Mammary epithelial cell (primary cell): ENCODE measurements at places on chromosomes 5 and 9. TPM values are rescaled to one million over a fixed set of nuclear protein-coding genes. Genes with fewer than 3 reads are reported as not detected.

Gene BHMT
- not detected for polyA plus RNA-seq

Gene MZB1
- not detected for polyA plus RNA-seq

Gene CRB2
- polyA plus RNA-seq: not detected

Gene PHAX
- polyA plus RNA-seq: 56.3 TPM

Gene RRAGA
- 141 TPM for polyA plus RNA-seq

Gene PAPPA
- polyA plus RNA-seq: 0.06 TPM

GRCh38 chr5:162664846-162665245, 597.3 kb downstream of the GABRG2 start:
- DNase-seq: no peak

DNA sequence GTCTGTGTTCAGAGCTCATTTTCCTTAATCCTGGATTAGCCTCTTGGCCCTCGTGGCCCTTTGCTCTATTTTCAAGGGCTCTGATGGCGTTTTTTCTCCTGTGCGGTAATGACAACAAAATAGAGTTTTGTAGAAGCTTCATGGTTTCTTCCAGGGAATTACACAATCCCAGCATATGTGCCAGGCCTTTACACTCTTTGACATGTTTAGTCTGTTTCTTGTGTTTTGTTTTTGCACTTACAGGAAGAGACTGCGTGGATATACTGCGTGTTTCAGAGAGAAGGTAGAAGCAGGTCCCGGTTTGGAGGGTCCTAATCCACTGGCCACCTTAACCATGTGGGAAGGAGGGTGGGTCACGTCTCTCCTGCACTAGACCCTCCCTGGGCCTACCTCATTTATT, 400.2 kb upstream of the IRX4 start:
- no peak for DNase-seq

- DNase-seq: no peak
These were observed 6.1 kb downstream of the NPR2 start for GRCh38 chr9:35797311-35798109.

- DNase-seq: peak; percentile 85
These were observed 337.4 kb upstream of the GRIA1 start for GRCh38 chr5:153153086-153153485.

- DNase-seq: no peak
These were observed 177.4 kb downstream of the SLC28A3 start for GRCh38 chr9:84163052-84163650.

- no peak for DNase-seq
These were observed 217.5 kb upstream of the S1PR3 start for GRCh38 chr9:88773627-88774244.

GRCh38 chr5:92944337-92944736, 636.7 kb downstream of the NR2F1-AS1 start:
- DNase-seq: no peak

DNA sequence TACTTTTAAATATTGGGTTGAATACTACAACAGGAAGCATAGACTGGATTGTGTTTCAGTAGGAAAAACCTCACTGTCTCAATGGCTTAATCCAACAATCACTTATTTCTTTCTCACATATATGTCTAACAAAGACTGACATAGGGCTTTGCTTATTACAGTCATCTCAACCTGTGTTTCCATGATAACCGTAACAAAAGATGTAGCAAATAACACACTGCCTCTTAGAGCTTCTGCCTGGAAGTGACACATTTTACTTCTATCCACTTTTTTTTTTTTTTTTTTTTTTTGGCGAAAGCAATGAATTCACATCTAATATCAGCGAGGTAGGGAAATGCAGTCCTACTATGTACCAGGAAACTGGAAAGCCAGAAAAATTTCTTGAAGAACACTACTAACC, 204.9 kb upstream of the CDKN2B start:
- DNase-seq: no peak

DNA sequence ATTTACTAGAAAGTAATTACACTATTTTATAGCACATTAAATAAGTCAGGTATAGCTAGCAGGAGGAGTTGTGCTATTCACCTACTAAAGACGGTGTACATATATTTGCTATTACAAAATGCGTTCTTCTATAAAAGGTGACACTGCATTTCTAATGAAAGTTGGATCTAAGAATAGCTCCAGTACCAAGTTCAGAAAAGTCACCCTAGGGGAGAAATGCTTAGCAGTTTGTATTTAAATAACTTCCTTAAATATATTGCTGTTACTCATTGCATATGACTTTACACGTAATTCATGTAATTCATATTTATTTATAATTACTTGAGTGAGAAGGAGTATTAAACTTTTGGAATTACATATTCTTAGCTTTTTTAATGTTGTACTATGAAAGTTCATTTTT, 7.0 kb upstream of the SUB1 start:
- no peak for DNase-seq

GRCh38 chr9:98811051-98811650, 3.7 kb downstream of the GALNT12 start:
- peak; percentile 88 for DNase-seq

DNA sequence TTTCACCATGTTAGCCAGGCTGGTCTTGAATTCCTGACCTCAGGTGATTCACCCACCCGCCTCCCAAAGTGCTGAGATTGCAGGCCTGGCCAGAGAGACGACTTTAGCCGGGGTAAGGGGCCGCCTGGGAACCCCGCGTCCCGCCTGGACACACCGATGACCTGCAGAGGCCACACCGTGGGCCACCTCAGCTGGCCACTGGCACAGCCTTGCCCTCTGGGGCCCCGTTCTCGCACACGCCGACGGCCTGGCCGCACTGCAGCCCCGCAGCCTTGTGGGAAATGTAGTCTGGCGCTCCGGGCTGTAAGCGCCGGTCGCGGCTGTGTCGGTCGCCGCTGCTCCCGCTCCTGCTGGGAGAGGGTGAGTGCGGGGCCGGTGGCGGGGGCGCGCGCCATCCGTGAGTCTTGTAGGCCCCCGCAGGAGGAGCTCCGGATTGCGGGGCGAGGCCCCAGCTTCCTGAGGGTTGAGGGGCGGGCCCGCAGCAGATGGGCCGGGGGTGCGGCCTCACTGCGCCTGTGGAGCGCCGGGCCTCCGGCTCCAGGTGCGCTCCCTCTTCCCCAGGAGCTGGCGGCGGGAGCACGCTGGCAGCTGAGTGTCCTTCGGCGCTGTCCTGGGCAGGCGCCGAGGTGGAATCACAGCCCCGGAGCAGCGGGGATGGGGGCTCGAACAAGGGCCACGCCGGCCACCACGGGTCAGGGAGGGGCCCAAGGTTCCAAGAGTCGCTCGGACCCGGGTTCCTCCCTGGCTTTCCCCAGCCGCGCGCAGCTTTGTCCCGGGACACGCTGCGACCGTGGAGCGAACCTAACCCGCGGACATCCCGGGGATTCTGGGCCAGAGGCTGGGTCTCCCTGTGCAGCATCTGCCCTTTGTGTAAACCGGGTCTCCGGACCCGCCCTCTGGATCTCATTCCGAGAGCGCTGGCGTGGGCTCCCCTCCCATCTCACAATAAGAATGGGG, at the start of gene ZFP2:
Gene ZFP2, plus strand, starts transcription at position 299 of the 957 bp plus-strand sequence. CDS start 35,401 bp downstream, outside the sequence.
- peak; percentile 59 for DNase-seq

DNA sequence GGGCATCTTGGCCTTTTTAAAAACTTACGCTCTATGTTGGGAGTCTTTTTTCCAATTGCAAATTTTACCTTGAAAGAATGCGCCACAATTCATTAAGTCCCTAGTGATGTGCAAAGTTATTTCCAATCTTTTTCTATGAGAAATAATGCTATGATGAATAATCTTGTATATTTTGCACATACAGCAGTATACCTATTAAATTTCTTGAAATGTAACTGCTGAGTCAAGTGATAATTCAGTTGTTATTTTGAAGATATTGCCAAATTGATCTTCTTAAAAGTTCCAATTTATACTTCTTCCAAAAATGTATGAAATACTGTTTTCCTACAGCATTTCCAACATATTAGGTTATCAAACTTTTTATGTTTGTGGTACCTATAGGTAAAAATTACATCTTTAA, 92.8 kb upstream of the PPP2R2B start:
- DNase-seq: no peak

GRCh38 chr9:90956026-90956810, 154.6 kb downstream of the SYK start:
- no peak for DNase-seq
